ENCODE measurements at places on chromosomes 13 and 19. TPM values are rescaled to one million over a fixed set of nuclear protein-coding genes. Genes with fewer than 3 reads are reported as not detected.

- DNase-seq, result no peak
Observed at GRCh38 chr19:23718802-23719201, 31.8 kb upstream of the ZNF675 start.

DNA sequence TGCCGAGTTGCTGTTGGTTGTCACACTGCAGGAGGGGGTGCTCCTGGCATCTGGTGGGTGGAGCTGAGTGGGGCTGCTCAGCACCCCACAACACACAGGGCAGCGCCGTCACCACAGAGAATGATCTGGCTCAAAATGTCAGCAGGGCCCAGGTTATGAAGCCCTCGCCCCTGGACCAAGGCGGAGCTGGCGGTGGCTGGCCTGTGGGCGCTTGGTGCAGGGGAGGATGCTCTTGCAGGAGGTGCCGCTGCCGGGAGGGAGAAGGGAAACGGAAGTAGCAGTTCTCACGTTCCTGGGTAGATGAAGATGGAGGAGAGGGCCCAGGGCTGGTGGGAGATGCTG is 14.2 kb upstream of the LENG8 start:
- no peak for DNase-seq

DNA sequence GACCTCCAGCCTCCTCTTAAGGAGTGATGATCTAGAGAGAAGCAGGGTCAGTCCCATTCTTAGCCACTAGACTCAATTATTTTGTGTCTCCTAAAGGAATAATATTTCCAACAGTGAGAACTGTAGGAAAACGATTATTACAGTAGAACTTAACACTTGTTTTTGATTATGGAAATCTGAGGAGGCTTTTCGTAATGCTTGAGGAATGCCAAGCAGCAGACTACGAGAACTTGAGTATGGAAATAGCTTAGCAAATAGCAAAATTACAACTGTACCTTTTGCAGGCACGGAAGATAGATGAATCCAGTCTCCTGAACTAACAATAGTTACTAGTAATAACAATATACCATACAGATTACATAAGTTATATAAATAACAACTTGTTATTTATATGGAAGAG is 12.2 kb downstream of the BRD4 start:
- DNase-seq, result no peak

DNA sequence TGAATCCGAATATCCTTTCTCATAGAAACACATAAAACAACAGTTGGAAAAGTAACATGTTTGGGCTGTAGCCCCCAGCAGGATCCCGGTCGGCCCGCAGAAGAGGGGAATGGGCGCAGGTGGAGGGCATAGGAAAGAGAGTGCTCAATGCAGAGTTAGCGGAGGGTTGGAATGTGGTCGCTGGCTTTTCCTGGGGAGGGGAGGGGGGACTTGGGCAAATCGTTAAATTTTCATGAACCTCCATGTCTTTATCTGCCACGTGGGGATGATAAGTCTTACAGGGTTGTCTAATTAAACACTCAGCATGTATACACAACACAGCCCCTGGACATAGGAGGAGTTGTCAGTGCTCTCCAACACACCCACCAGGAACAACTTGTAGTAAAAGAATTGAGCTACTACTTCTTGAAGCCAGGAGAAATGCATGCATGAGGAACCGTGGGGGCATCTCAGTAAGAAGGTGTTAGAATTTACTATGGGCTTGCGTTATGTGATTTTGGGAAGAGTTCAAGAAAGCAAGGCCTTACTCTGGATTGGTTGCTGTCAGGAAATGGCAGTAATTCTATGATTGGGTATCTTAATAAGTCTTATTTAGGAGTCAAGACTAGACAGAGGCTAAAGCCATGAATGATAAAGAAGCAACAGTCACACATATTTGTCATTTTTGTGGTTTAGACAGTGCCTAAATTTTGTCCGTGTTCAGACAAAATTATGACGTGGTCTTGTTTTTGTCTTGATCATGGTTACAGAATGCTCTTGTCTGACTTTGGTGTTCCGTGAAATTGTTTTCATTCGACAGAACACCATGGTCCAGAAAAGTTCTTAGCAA is 671 bp upstream of the SLC46A3 start:
- DNase-seq, result no peak

DNA sequence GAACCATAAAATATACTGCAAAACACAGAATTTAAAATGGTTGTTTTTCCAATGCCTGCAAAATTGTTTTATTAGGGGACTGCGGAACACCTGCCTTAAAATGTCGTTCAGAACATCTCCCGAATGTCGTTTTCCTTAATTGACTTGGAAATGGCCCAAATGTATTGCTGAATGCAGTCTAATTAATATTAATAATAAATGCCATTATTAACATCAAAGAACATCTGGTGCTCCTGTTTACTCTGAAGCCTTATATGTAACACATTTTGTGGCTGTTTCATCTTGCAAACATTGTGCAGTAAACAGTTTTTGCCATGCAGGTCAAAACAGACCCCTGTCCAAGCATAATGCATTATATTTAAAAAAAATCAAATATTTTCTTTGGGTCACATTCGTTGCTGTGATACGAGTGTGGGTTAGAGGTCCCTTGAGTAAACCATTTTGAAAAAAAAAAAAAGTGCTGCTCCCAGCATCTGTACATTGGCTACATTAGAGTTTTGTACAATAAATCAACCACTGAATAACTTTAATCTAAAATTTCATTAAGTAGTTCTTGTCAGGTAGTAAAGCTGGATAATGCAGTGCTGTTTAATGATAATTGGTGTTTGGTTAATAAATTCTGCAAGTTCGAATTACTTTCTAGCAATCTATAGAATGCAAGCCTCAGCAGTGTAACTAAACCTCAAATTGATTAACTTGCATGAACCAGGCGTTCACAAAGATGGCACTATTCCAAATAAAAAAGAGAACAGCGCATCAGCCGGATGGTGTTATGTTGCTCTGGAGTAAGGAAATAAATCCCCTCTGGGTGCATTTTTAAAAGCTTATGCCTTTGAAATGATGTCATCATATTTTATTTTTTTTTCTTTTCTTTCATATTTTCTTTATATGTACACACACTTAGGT is 140.2 kb downstream of the ZNF536 start:
- no peak for DNase-seq

The C19orf67 gene
- total RNA-seq, result not detected

The CCL25 gene
- not detected for total RNA-seq

DNA sequence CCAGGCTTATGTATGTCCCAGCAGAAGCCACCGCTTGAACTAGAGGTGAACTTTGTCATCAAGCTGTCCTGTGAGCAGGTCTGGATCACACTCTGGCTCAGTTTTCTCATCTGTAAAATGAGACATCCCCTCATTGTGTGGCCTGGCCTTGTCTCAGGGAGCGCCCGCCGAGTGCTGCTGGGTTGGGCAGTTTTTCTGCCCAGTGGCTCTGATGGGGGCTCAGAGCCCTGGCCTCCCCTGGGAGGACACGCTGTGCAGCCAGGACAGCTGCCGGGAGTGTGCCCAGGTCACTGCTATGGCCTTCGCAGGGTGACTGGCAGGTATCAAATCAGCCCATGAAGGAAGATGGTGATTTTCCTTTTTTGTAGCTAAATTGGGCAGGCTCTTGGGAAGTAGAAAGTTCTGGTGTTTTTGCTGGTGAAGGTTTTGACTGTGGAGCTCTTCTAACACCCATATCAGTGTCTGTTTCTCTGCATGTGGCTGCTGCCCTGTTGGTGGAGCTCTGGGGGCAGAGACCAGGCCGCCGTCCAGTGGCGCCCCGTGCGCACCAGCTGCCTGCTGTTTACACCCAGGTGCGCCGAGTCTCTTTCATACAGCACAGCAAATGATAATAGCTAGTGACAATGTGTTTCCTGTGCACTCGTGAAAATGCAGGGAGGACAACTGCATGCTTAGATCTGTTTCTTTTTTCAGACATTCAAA is 40.8 kb downstream of the SLC7A9 start:
- DNase-seq, result no peak

DNA sequence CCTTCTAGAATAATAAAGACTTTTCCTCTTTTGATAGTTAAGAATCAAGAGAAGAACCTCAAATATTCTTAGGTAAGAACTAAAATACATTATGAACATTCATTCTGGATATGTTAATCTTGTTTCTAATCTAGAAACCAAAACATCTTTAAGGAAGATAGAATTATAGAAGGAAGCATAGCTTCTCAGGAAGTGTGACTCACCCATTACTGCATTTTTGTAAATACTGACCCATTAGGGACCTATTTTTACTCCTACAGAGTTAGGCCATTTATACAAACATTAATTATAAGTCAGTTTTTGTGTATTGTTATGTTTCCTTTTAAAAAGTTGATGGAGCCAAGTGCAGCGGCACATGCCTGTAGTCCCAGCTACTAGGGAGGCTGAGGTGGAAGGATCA is 147.1 kb downstream of the NUFIP1 start:
- no peak for DNase-seq

- DNase-seq, result no peak
Observed at GRCh38 chr13:43731296-43731695, 55.5 kb downstream of the ENOX1 start.

The ZNF548 gene
- total RNA-seq, result 10.7 TPM

DNA sequence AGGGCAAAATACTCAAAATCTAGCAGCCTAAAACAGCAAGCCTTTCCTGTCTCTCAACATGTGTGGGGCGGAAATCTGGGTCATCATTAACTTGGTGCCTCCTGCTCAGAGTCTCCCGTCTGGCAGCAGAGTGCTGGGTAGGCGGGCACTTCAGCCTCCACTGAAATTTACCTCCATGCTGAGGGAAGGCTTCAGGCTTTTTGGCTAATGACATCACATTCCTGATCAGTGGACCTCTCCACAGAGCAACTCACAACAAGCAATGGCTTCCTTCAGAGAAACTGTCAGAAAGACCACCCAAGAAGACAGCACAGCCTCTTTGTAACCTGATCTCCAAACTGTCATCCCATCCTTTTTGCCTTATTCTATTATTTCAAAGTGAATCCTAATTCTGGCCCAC is 1109.0 kb downstream of the UQCRFS1 start:
- DNase-seq, result no peak

DNA sequence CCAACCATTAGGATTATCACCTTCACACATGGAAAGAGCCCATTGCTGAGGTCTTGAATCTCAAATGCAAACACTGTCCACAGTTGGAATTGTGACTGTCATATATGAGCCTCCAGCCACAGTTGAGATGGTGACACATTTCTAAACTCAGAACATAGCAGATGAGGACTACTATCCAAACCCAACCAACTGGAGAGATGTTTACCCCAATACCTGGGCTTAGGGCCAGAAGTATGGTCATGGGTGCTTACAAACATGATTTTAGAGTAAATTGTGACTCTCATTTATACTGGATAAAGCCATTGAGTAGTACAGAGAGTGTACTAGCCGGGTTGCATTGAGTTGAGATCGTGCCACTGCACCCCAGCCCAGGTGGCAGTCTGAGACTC is 14.0 kb upstream of the ZNF681 start:
- no peak for DNase-seq

DNA sequence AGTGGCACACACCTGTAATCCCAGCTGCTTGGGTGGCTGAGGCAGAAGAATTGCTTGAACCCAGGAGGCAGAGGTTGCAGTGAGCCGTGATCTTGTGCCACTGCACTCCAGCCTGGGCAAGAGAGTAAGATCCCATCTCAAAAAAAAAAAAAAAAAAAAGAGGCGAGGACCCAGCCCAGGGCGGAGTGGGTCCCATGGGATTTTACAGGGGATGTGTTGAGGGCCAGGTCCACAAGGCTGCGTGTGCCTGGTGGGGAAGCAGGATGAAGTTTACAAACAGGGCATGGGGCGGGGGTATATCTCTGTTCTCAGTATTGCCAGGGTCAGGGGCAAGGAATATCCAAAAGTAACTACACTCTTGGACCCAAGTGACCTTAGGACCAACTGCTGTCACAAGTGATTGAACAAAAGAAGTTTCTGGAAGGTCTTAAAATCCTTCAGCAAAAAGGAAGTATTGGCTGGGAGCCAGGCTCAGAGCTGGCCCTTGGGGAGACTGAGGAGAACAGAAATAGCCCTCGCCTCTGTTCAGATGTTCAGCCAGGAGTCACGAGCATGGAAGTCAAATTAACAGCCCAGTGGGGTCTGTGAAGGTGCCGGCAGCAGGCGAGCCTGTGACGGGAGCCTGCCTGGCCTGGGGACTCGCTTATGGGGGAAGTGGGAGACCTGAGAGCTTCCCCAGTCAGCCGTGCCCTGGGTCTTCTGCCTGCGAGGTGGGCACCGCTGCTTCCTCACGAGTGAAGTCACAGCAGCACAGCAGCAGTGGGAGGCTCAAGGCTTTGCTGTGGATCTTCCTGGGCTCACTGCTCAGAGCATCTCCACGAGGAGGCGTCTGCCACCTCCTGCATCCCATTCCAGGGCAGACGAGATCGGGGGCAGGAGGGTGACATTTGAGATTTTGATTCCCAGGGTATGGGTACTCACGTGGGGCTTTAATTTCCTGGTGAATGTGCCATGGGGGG is 6.4 kb downstream of the MYO9B start:
- no peak for DNase-seq

The SLC25A41 gene
- not detected for total RNA-seq

GRCh38 chr13:43095771-43096719 is 72.7 kb downstream of the DNAJC15 start:
- DNase-seq, result no peak

The NFIC gene
- total RNA-seq, result 33.6 TPM

GRCh38 chr19:46696866-46697203 is 20.1 kb downstream of the PRKD2 start:
- no peak for DNase-seq

GRCh38 chr13:97445522-97446187 is 11.7 kb downstream of the RAP2A start:
- DNase-seq, result no peak

The GPR183 gene
- total RNA-seq, result 48.6 TPM

The GPR42 gene
- 0.25 TPM for total RNA-seq

The CCNA1 gene
- not detected for total RNA-seq

DNA sequence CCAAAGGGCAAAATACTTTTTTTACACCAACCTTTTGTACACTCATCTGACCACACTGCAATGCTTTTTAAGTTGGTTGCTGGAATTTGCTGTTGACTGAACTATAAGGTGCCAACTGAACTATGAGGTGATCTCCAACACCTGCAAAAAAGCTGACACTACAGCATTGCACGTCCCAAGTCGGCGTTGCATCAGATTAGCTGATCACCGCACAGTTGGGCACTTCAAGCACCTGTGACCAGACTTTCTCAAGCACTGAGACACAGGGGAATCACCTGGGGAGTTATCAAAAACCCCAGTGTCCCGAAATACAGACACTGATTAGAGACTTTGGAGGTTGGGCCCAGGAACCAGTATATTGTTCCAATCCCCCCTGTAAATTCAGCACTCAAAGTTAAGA is 1.1 kb downstream of the NLRP11 start:
- no peak for DNase-seq

DNA sequence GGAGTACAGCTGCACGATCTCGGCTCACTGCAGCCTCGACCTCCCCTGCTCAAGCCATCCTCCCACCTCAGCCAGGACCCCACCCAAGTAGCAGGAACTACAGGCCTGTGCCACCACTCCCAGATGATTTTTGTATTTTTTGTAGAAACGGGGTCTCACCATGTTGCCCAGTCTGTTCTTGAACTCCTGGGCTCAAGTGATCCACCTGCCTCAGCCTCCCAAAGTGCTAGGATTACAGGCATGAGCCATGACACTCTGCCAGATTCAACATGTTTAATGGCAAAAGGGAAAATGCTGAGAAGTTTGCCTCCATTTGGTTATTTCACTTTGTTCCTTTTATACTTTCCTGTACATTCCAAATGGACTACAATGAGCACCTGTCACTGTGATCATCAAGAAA is 65.8 kb downstream of the ZIC5 start:
- DNase-seq, result no peak

- DNase-seq, result peak; percentile 88
Observed at GRCh38 chr19:20661150-20661819, at the start of gene ZNF626. Gene ZNF626 (minus strand): TSS chr19:20661571. CDS start chr19:20661446, 125 bp downstream.

Measured in activated T-cell treated with anti-CD3 and anti-CD28 coated beads, Interleukin-2, amount 50 U/mL, for 4 hours (primary cell).